ENCODE measurements at places on chromosomes 6 and 20. TPM values are rescaled to one million over a fixed set of nuclear protein-coding genes. Genes with fewer than 3 reads are reported as not detected.
A peak's percentile ranks its signal among the peaks of the same experiment; 100 is the strongest.

DNA sequence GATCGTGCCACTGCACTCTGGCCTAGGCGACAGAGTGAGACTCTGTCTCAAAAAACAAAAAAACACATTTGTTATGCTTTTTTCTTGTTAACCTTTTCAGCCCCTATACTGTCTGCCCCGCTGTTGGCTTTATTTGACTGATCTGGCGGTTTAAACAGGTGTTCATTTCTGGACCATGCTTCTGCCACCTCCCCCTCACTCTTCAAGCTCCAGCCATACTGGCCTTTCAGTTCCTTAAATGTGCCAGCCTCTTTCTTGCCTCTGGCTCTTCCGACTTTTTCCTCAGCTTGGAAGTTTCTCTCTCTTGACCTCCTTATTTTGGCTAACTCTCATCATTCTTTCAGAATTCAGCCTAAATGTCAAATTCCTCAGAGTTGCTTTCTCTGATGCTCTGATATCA, 35.2 kb upstream of the TXLNB start:
- no peak for DNase-seq

DNA sequence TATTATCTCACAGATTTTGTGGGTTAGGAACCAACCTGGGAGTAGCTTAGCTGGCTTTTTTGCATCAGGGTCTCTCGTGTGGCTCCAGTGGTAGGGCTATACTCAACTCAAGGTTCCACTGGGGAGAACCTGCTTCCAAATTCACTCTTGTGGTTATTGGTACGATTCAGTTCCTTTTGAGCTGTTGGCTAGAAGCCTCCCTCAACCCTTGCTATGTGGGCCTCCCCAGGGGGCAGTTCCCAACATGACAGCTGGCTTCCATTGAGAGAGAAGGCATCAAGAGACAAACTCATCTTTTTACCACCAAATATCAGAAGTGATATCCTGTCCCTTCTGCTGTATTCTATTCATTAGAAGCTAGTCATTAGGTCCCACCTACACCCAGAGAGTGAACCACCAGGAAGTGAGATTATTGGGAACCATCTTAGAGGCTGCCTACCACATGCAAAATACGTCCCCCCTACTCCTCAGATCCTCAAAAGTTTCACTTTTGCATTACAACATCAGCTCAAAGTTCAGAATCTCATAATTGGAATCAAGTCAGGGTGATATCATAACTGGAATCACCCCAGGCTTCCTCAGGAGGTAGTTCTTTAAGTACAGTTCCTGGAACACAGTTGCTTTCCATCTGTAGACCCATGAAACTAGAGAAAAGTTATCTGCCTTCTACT, 30.9 kb downstream of the MKKS start:
- DNase-seq: no peak

- peak; percentile 23 for DNase-seq
These were observed 29.6 kb upstream of the SMIM26 start for GRCh38 chr20:18537651-18538050.

DNA sequence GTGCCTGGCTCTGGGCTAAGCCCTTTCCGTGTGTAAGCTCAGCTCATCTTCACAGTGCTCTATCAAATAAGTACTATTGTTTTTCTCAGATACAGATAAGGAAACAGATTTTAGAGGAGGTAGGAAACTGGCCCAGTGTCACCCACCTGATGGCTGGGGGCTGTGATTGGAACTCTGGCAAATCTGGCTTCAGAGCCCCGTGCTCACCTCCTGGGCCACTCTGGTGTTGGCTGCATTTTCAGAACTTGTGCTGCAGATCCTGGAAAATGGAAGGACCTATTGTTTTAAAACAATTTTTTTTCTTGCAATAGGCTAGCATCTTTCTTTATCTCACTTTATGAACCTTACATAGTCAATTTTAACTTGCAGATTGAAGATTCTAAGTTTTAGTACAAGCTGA, 5.7 kb downstream of the STX16 start:
- DNase-seq: no peak

- no peak for DNase-seq
These were observed 1.1 kb upstream of the FOXQ1 start for GRCh38 chr6:1310628-1311399.

DNA sequence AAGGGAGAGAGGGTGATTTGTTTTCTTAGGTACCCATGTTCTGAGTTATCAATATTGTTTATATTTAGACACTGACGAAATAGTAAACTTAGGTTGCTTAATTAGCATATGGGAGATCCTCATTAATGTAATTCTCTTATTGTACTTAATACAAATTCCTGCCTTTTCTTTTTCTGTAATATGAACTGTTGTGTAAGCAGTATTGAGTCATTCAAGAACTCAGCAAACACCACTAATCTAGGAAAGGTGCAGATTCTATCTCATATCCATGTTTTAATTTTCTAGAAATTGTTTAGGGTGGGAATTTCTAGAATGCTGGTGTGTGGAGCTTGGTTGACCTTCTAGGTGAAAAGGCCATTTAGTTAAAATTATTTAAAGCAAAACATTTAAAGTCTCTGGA, 216.0 kb downstream of the ZFAND3 start:
- no peak for DNase-seq

DNA sequence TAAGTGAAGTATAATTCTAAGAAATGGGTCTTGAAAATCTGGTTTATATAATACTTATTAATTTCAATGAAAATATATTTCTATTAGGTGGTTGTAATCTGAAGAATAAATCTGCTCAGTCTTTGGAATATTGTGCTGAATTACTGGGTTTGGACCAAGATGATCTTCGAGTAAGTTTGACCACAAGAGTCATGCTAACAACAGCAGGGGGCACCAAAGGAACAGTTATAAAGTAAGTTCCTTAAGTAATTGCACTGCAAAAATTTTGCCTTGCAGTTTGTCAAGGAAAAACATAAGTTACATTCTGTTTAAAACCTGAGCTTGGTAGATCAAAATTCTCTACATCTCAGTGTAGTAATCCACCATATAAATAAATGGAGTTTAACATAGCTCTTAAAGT, 106.0 kb downstream of the MYO6 start:
- DNase-seq: no peak

DNA sequence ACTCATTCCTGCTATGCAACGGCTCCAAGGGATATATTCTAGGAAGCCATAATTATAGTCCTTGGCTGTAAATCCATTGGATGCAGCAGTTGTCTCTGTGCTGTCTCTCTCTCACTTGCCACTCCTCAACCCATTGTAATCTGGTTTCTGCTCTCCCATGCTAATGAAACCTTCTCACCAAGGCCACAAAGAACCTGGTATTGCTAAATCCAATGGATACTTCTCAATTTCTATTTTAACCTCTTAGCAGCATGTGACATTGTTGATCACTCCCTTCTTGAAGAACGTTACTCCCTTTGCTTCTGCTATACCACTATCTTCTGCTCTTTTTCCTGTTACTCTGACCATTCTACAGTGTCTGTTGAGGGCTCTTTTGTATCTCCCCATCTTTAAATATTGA, 39.8 kb upstream of the GCLC start:
- no peak for DNase-seq

DNA sequence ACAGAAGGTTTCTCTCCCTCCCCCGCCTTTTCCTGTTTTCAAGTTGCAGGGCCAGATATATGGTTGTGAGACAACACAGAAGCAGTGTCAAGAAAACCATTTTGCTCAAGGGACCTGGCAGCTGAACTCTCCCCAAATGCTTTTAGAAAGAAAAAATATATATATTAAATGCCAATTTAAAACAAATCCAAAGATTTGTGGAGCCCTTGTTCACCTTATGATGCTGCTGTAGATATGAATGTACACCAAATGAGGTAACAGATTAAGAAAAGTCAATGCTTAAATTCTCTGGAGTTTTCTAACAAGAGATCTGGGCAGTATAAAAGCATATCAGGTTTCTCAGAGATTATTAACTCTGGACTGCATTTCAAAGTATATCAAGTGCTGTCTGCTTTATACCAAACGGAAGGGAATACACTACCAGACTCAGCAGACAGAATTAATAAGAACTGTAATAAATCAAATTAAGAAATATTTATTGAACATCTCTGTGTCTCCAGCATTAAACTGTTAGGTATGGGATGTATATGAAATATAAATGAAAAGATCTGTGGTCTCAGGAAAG, 357.5 kb downstream of the HDGFL1 start:
- DNase-seq: no peak

DNA sequence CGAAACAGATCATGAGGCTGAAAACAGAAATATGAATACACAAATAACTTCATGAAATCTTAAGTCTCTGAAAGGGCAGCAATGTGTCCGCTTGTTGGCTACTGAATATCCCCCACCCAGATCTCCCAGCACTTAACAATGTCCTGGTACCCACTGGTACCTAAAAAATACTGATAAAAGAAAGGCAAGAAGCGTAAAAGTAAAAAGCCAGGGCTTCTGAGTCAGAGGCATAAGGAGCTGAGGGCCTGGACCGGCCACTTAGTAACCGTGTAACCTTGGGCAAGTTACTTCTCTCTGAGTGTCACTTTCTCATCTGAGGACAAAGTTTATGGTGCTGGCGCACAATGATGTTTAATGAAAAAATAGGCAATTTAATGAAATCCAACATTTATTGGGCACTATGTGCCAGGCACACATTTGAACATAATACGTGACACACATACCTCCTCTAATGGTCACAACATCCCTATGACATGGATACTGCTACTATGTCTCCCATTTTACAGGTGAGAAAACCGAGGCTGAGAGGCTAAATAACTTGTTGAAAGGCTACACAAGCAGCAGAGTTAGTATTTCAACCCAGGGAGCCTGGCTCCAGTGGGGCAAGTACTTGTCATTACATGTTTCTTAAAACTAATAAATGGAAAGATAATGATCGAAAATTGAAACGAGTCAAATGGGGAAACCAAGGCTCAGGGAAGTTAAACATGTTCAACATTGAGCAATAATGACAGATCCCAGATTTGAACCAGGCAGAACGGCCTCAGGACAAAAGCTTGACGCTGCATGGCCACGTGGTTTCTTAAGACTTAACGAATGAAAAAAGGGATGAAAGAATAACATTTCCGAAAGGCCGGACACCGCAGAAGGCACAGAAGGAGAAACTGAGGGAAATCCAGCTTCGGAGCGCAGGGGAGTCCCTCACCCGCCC, 828 bp downstream of the TP53RK start:
- peak; percentile 11 for DNase-seq

DNA sequence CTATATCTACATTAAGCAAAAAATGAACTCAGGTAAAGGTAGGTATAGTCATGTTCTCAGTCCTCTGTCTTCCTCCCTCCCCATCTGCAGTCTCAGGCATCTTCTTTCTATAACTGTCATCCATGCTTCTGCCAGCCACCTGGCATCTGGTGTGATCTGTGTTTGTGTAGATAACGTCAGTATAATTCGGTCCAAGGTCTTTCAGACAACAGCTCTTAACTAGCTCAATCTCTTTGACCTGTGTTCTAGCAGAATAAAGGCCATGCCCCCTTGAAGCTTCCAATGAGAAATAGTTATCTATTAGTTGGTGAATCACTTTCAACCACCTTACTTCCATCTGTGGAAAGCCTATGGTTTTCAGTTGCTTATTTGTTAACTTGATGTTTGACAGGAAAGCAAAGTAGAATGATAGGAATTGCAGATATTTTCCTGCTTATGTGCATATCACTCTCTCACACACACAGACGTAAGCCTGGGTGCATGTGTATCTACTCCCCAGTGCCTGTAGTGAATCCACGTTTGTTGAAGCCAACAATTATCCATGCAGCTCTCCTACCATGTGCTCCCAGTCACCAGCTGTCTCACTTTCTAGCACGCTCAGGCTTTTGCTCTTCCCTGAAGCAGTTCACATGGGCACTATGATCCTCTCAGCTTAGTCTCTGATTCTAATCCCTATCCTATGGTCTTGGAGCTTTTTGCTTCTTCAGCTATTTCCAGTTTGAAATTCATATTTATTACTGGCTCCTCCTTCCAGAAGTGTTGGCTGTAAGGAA, 433.7 kb upstream of the MANEA start:
- no peak for DNase-seq

DNA sequence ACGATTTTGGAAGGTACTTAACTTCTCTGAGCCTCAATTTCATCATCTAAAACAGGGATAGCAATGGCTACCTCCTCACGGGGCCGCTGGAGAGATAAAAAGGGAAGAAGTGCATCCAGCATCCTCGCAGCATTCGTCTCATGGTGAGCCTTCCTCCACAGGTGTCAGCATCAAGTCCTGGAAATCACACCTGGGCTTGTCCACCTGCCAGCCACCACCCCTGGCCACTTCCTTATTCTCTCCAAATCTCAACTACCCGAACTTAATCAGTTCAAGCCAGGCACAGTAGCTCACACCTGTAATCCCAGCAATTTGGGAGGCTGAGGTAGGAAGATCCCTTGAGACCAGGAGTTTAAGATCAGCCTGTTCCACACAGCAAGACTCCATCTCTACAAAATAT, 234.5 kb downstream of the LY86 start:
- no peak for DNase-seq

DNA sequence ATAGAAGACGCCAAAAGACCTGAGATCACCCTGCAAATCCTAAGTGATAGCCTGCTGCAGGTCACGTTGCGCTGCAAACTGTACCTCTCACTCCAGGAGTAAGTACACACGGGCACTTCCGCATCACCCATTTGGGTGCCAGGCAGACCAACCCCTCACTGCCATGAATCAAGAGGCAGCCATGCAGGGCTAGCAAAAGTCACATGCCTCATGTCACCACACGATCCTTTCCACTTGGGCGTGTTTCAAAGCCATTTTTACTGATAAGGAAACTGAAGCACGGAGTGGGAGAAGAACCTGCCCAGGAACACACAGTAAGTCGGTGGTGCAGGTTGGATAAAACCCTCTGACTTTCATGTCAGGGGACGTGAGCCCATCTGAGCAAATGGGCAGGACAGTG, 37.0 kb downstream of the BPIFB1 start:
- DNase-seq: no peak

DNA sequence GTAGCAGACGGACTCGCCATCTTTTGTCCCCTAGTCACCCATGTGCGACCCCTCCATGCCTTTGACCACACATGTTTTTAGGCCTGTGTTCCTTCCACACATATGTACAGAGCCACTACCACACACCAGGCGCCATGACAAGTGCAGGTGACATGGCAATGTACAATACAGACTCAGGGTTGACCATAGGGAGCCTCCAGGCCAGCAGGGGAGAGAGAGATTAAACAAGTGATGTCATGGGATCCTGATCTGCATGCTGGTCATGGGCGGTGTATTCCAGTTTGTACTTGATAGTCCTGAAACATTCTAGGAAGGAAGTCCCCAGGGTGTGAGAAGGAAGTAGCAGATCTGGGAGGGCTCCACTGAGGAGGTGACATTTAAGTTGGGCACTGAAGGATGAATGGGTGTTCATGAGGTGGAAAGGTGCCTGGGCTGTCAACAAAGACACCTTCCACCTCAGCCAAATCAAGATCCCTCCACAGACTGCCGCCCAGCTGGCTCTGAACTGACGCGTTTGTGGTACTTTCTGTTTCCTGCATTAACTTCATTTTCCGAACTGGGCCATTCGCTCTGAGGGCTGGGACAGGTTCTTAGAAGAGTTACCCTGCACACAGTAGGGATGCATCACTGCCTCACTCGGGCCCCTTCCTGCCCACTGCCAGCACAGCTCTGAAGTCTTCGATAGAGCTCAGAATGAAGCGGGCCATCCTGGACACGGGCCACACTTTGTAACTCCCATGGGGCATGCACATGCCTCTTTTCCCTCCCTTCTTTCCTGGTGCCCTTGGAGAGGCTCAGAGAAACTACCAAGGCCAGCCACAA, 94.0 kb downstream of the NOL4L start:
- no peak for DNase-seq

GRCh38 chr20:60897976-60898375, 354.1 kb upstream of the CDH4 start:
- no peak for DNase-seq

Gene BPIFB3
- polyA plus RNA-seq: not detected

Gene NKX2-2
- not detected for polyA plus RNA-seq

Gene AVP
- polyA plus RNA-seq: not detected

Gene DEFB125
- polyA plus RNA-seq: not detected

Gene CDH4
- polyA plus RNA-seq: 7.3 TPM

Gene C20orf204
- 0.11 TPM for polyA plus RNA-seq

Gene PRKN
- 0.15 TPM for polyA plus RNA-seq

Gene TP53RK
- 13.2 TPM for polyA plus RNA-seq

Gene RAMACL
- 0.19 TPM for polyA plus RNA-seq

Data from foreskin keratinocyte (primary cell).